ENCODE measurements at places on chromosomes 6 and 20.

- no peak for DNase-seq
These were observed 70.3 kb downstream of the ATG5 start for GRCh38 chr6:106255306-106255705.

DNA sequence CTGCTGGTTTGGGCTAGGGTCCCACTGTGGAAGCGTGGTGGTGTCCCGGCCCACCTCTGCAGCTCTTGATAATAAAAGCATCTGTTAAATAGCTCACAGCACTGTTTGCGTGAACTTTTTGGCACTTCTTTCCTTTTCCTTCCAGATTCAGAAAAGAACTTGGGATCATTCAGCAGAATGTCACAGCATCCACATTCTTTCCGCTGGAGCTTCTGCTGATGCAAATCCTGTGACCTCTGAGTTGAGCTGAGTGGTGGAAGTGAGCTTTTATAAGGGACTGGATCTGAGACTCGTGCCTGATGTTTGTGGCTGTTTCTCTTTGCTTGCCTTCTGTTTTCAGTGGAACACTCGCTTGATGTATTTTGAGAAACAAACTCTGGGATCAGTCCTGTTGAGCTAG lies 3.9 kb downstream of the OSBPL2 start:
- no peak for DNase-seq

GRCh38 chr6:28315628-28316027 lies 20.3 kb downstream of the ZSCAN31 start:
- DNase-seq = no peak

DNA sequence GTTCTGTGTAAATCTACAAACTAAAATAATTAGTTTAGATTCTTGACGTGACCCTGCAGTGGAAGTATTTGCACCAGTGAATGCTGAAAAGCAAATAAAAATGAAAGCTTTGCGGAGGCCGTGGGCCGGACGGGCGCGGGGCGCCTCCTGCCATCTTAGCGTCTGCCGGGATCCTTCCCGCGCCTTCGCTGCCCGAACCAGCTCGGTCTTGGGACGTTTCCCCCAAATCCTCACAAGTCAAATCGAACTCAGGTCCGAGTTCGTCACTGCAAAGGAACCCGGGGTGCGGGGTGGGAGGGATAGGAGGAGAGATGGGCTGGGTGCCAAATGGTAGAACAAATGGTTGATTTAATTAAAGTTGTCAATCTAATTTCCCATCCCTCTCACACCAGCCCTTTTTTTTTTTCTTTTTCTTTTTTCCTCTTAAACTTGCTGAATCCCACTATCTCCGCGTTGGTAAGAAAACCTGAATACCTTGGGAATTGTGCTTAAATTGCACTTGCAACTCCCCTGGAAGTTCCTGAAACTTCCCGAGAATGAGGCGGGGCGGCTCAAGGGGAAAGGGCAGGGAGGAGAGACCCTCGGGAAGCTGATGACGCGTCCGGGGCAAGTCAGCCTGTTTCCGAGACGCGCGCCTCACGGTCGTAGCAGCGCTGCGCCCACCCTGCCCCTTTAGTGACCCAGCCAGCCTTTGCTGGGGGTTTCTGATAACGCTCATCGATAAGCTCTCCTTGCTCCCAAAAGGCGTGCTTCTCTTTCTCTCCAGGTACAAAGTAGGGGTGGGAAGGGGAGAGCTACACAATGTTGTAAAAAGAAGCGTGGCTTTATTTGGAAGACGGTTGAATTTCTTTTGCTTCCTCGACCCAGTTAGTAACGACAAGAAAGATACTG lies 1.8 kb downstream of the GJA1 start:
- no peak for DNase-seq

GRCh38 chr6:30216096-30216495 lies 2.9 kb upstream of the TRIM26 start:
- no peak for DNase-seq

GRCh38 chr6:136160250-136160649 lies 89.9 kb downstream of the MTFR2 start:
- no peak for DNase-seq

GRCh38 chr6:101711518-101711917 lies 318.0 kb downstream of the GRIK2 start:
- DNase-seq = no peak

DNA sequence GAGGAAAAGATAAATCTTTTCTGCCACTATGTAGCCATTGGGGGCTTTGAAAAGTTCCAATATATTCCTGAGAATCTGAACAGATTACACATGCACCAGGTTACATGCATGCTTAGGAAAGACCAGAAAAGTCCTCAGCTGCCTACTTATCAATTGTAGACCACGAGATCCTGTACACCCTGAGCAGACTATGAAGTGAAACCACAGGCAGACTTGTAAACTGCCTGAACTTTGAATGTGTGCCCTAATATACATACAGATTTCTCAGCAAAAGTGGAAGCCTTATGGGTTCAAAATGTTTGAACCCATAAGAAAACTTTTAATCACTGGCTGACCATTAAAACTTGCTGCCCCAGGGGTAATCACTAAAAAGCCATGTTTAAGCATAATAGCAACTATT lies 273.5 kb upstream of the RUNX2 start:
- no peak for DNase-seq

DNA sequence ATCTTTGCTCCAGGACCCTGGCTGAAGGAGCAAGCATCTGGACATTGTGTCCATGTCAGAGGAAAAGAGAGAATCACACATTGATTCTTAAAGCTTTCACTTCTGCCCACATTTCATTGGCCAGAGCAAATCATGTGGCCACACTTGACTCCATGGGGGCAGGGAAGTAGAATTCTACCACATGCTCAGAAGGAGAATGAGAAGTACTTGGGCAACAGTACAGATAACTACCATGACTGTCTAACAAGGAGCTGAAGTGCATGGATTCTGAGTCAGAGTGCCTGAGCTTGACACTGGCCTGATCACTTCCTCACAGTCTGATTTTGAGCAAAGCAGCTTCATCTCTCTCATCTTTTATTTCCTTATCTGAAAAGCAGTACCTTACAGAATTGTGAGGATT lies 38.6 kb downstream of the GHRH start:
- no peak for DNase-seq

DNA sequence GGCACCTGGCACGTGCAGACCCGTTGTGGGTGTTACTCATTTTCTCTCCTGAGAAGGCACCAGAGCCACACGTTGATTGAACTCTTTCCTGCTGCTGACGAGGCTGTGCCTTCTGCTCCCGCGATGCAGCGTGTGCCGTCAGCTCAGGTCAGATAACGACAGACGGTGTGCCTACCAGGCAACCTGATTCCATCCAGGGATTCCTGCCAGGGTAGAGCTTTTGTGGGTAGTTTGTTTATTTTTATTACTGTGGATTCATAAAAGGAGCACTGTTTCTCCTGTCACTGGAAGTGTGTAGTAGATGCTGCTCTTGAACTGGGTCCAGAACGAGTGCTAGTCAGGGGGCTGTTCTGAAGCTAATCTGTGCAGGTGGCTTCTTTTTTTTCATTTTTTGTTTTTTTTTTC lies 20.7 kb downstream of the PRPF6 start:
- DNase-seq = no peak

DNA sequence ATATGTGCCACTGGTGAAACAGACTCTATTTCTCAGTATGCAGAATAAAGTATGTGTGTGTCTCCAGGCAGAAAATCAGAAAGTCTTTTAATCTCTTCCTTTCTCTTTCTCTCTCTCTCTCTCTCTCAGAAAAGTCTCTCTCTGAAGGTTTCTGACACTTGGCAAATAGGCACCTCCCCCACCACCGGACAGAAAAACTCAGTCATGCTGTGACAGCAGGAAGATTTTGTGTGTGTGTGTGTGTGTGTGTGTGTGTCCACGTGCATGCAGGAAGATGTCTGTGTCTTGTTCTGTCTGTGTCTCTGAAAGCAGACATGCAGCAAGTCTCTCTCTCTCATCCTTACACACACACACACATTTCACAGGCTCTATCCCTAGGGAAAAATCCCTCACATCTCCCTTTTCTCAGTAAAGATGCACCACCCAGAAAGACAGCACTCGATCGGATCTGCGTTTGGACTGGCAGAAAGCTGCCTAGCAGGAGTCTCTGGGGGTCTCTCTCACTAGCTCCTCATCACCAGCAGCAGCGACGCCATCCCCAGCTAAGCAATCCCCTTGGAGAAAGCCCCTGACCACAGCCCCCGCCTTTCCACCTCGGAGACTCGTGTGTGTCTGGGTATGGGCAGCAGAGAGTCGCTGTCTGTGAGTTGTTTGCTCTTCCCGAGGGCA lies 98.3 kb downstream of the EDN3 start:
- no peak for DNase-seq

DNA sequence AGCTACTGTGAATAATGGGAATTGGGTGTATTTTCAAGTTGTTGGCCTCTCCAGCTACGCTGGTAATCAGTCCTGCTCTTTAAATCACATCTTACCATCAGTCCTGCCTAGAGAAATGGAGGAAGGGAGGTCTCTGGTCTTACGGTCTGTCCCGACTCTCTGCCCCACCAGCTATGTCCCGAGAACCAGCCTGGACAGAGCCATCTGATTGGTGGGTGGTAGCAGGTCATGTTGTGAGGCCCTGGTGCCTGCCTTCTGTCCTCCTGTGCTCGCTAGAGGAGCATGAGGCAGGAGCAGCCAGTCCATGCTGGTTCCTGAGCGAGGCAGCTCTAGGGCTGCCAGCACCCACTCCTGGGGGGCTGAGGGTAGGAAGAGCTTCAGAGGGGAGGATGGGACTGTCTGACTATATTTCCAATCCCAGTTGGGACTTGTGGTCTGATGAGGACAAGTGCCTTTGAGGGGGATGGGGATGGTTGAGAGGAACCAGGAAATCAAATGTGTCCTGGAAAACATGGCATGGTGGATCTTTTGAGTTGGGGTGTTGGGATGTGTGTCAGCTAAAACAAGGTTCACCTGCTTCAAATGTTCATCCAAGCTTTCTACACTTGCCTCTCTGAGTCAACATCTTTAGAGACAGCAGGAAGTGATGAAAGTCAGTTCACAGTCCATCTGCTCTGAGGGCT lies 33.0 kb downstream of the SYNJ2 start:
- DNase-seq = no peak

DNA sequence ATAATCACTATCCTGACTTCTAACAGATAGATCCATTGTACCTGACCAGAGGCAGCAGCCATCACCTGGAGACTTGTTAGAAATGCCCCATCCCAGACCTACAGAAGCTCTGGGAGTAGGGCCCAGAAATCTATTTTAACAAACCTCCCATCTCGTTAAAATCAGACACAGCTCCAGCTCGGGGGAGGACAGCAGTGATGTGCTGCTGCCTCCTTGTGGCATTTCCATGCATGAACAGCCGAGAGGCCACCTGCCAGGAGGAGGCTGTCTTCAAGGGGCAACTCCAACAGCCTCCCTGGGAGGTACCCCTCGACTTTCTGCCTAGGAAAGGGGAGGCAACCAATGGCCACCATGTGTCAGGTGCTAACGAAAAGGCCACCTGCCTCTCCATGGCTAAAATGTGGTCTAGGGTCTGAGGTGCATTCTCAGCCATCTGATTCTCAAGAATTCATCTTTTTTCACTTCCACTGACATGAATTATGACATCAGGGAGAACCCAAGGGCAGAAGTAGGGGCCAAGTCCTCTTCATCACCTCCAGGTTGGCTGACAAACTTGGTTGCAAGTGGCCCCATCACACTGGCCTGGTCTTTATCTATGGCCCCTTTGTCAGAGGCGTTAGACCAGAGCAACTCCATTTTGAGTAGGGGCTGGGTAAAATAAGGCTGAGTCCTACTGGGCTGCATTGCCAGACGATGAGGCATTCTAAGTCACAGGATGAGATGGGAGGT lies 12.2 kb upstream of the KCNK15 start:
- DNase-seq = peak; percentile 19

DNA sequence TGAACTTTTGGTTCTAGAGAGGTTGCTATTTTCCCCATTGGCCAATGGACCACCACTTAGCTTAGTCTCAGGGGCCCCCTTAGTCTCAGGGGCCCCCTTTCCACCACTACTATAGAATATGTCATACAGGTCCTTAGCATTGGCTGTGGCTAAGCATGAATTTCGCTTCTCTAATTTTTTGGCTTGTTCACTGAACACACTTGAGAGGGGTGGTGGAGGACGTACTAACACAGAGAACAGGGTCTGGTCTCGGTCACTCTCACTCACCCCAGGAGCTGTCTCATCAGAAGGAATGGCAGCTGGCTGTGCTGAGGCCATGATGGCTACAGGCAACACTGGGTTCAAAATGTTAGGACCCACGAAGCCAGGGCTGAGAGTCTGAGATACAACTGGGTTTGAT lies 30.3 kb downstream of the ZNF318 start:
- no peak for DNase-seq

DNA sequence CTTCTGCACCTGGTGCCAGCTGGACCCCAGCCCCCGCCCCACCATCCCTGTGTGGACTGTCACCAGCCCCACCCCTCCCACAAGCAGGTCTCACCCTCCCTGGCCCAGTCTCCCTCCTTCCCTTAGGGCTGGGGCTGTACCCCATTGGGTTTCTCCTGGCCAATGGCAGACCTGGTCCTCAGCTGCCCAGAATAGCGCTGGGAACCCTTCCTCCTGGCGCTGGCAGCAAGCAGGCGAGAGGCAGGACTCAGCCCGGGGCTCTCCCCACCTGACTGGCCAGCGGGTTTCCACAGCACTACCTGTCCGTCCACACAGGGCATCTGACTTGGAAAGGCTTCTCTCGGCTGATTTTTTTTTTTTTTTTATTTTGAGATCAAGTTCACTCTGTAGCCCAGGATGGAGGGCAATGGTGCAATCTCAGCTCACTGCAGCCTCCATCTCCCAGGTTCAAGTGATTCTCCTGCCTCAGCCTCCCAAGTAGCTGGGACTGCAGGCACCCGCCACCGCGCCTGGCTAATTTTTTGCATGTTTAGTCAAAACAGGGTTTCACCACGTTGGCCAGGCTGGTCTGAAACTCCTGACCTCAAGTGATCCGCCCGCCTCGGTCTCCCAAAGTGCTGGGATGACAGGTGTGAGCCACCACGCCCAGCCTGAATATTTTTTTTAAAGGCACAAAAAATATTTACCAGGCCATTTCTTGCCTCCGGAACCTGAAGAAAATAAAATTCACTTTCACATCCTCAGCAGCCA lies 21.6 kb upstream of the CHRNA4 start:
- no peak for DNase-seq

DNA sequence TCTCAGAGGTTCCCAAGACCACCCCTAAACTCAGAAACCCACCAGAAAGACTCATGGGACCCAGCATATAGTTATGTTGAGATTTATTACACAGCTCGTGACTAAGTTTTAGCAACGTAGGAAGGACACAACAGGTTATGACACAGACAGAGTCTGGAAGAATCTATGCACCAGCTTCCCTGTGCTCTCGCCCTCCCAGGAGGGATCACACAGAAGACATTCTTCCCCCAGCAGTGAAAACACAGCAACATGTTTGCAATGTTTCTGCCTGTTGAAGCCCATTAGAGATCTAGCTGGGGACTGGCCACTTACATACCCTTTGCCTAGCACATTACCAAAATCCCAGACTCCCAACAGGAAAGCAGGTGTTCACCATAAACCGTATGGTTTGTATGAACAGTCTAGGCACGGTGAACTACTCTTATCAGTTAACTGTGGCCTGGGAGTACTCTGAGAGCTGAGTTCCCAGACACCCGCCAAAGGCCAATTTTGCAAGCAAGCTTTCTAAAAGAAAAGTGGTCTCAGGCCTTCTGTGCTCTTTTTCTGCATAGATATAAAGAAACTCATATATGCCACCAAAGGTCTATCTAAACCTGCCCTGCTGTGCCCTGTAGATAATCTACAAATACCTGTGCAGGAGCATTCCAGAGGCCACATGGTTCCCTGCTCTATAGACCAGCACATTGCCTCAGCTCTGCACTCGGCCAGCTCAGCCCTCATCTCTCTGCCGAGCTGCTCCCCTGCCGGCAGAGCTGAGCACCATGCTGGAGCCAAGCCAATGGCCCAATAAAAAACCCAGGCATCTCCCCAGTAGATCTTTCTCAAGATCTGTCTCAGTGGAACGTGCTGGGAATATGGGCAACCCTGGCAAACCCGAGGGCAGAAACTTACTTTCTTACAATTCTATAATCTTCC lies 69.6 kb upstream of the SMIM28 start:
- DNase-seq = no peak

GRCh38 chr6:159691133-159691962 lies 1.7 kb downstream of the SOD2 start:
- peak; percentile 30 for DNase-seq
